Epithelial cell of proximal tubule (primary cell): ENCODE measurements at places on chromosomes 5 and 9. TPM values are rescaled to one million over a fixed set of nuclear protein-coding genes. Genes with fewer than 3 reads are reported as not detected.

DNA sequence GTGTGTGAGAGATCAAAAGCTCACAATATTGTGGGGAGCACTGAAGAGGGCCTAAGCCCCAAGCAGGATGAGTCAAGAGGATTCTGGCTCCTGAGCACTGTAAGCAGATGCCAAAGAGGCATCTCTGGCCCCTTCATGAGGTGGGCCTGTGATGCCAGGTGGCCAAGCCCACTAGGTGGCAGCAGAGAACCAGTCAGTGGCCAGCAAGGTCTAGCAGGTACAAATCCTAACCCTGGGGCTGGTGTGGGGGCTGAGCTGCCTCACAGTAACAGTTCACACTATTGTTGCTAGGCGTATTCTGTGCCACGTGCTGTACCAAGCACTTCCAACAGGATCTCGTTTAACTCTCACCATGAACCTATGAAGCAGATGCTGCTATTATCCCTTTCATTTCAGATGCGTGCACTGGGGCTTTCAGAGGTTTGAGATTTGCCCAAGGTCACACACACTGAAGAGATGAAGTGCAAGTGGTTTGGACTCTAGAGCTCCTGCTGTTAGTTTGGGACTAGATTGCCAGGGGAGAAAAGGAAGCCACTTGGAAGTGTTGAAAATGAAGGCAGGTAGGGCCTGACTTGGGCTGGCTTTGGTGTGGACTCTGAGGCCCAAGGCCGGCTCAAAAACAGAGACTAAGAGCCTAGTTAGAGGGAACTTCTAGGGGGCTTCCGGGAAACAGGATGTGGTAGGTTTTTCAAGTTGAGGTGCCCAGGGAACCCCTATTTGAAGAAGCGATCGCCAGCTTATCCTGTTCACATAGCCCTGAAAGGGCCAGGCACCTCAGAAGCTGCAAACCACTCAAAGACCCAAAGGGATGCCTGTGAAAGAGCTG, 4.4 kb upstream of the MLANA start:
- DNase-seq = no peak

Gene LCN1
- total RNA-seq = not detected in 2 replicates

GRCh38 chr9:93077367-93077766, 18.6 kb upstream of the CARD19 start:
- DNase-seq = no peak

Gene SOHLH1
- not detected in 2 replicates for total RNA-seq

GRCh38 chr5:113264046-113264445, 170.7 kb downstream of the TSSK1B start:
- peak; percentile 43 for DNase-seq

Gene TXNDC8
- total RNA-seq = not detected in 2 replicates

DNA sequence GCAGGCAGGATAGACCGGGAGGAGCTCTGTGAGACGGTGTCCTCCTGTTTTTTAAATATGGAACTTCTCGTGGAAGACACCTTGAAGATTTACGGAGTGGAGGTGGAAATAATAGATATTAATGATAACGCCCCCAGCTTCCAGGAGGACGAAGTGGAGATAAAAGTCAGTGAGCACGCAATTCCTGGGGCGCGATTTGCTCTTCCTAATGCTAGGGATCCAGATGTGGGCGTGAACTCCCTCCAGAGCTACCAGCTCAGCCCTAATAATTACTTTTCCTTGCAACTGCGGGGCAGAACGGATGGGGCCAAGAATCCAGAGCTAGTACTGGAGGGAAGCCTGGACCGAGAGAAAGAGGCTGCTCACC, 621 bp downstream of the PCDHGA11 start:
- no peak for DNase-seq

Gene NIM1K
- 0.75 TPM in 1 of 2 replicates, not detected in the other for total RNA-seq

- DNase-seq = no peak
Observed at GRCh38 chr5:77306531-77306930, 96.1 kb downstream of the PDE8B start.

Gene IFNA2
- total RNA-seq = not detected in 2 replicates

DNA sequence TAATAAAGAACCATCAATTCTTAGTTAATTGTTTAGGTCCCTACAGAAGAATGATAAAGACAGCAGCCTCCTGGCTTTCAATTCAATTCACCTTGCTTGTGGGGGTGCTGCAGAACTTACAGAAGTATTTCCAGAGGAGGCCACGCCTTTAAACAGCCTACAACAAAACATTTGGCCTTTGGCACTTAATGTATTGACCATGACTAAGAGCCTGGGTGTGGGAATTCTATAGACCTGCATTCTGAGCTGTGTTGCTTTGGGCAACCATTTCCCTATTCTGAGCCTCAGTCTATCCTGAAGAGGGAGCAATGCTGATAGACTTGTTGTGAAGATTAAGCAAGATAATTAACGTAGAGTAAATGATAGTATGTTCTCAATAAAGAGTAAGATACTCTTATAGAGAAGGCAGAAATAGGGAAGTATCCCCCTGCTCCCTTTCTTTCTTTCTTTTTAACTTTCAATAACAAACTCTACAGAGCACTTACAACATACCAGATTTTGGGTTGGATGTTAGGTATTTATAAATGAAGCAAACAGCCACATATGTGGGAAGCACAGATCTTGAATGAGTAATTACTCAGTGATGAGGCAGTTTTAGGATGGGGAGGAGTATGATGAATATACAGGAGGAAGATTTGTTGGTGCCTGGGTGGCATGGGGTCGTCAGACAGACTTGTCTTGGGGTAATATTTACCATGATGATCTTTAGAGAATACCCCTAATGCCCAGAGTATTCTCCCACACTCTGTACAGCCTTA, 28.4 kb downstream of the PAPPA start:
- DNase-seq = no peak

- DNase-seq = no peak
Observed at GRCh38 chr5:154476354-154477205, 1.4 kb downstream of the HAND1 start.

DNA sequence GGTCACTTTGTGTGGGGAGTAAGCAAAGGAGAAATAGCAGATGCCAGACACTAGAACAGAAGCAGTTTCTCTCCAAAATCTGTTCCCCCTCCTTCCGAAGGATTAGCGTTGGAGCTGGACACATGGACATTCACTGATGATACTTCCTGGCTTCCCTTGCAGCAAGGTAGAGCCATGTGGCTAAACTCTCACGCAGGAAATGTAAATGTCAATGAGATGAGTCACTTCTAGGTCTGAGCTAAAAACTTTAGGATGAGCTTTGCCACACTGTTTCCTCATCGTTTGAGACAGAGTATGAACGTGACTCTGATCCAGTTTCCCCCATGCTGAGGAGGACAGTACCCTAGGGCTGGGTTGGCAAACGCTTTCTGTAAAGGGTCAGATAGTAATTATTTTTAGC, 5.1 kb downstream of the BHMT2 start:
- DNase-seq = peak; percentile 74

Gene ELAVL2
- total RNA-seq = 0.52 and 1.2 TPM in 2 replicates
